Ascending aorta (tissue), 2 donors: ENCODE measurements at places on chromosomes 11 and 22. TPM values are rescaled to one million over a fixed set of nuclear protein-coding genes. Genes with fewer than 3 reads are reported as not detected.

Gene IFITM10
- total RNA-seq, result 2.9 TPM

Gene CCDC15
- total RNA-seq, result not detected

Gene PARVB
- 33.8 TPM for total RNA-seq

Gene HEPN1
- not detected for total RNA-seq

- peak overlapping the region; percentile 98 for H3K27ac ChIP-seq
- peaks cover 72% of the 10 kb centered on the region for H3K4me1 ChIP-seq
- no peak overlapping the region for H3K4me3 ChIP-seq
- DNase-seq, result no peak
Observed at GRCh38 chr11:65485920-65486219, 13.0 kb upstream of the MALAT1 start.

DNA sequence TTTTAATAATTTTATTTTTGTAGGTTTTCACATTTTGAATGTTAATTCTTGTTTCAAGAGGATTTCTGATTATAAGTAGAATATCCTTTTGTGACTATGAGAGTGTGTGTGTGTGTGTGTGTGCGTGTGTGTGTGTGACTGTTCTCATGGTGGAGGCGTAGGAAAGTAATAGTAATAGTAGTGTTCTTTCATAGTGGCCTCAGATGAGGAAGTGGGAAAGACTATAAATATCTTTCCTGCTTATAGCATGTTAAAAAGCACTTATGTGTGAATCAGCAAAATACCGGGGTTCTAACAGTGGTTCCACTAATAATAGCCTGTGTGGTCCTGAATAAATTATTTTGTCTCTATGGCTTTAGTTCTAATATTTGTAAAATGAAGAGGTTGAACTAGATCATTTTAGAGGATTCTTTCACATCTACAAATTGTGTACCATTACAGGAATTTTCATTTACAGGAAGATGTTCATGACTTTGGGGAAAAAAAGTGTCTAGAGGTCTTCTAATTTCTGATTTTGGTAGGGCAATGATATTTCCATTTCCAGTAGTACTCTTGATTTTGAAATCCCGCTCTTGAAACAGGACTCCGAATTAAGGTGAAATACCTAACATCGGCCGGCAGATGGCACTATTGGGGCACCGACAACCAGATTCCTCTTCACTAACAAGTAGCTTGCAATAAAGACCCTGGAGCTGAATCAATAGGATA is 29.9 kb upstream of the OR10G7 start:
- DNase-seq, result no peak
- H3K36me3 ChIP-seq, result no peaks in the 10 kb centered on the region
- no peak overlapping the region for H3K4me3 ChIP-seq
- no peak overlapping the region for H3K27ac ChIP-seq
- peaks cover 5% of the 10 kb centered on the region for H3K4me1 ChIP-seq
- no peaks in the 10 kb centered on the region for H3K27me3 ChIP-seq

GRCh38 chr11:3195251-3196160 is 23.1 kb downstream of the MRGPRG start:
- no peaks in the 10 kb centered on the region for H3K4me1 ChIP-seq
- no peak overlapping the region for H3K27ac ChIP-seq
- H3K36me3 ChIP-seq, result no peaks in the 10 kb centered on the region
- DNase-seq, result peak; percentile 58

DNA sequence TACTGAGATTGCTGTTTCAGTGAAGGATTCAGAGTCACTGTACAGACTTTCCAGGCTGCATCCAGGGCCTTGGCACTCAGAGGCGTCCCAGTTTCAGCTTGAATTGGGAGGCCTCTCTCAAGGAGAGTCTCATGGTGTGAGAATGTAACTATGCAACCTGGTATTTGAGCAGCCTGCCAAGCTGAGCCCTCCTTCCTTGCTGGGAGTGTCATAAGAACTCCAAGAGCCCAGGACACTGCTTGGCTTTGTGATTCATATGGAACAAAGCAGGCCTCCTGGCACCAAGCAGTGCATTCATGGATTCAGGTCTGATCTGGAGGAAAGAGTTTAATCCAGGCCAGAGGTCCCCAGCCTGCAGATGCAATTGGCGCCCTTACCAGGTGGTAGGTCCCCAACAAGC is 171.7 kb downstream of the DBX1 start:
- no peak overlapping the region for H3K4me3 ChIP-seq
- DNase-seq, result no peak
- peaks cover 49% of the 10 kb centered on the region for H3K36me3 ChIP-seq

DNA sequence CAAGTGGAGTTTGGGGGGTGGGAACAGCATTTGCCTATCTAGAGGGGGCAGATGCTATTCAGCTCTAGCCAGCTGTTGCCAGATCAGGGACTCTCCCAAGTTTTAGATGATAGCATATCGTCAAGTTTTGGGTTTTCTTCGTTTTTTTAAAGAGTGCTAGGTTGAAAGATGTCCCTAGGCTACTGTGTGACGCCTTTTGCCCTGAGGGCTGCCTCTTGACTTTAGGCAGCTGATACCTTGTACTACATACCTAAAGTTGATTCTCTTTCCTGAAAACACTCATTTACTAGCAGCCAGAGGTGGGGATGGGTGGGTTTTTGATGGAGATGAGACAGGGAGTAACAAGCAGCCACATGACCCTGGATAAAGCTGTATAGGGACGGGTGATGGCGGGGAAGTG is 87.1 kb downstream of the ABTB2 start:
- H3K27me3 ChIP-seq, result no peaks in the 10 kb centered on the region
- H3K36me3 ChIP-seq, result no peaks in the 10 kb centered on the region
- H3K4me1 ChIP-seq, result peaks cover 8% of the 10 kb centered on the region
- DNase-seq, result no peak
- H3K27ac ChIP-seq, result no peak overlapping the region

DNA sequence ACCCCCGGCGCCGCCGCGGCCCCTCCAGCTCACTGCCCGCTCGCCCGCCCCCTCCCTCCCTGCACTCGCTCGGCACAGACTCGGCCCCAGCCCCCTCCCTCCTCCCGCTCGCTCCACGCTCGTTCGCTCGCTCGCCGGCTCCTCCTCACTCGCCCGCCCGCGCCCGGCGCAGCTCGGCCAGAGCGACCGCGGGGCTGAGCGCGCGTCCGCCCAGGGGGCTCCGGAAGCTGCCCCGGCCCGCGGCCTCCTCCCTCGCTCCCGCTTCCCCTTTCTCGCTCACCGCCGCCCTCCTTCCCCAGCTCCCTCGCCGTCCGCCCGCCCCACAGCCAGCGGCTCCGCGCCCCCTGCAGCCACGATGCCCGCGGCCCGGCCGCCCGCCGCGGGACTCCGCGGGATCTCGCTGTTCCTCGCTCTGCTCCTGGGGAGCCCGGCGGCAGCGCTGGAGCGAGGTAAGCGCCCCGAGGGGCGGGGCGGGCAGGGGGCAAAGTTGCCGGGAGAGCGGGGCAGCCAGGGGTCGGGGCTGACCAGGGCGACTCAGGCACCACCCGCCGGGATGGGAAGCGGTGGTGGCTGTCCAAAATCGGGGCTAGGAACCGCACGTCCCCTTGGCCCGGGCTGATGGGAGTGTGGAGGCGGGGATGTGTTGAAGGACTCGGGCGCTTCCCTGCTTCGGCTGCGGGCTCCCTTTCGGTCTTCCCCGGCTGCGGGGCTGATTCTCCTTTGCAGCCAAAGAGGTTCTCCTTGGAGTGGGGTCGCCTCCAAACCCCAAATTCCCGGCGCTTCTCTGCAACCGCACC is at the start of gene SEZ6L:
Gene SEZ6L (plus strand): TSS at position 148 of the 797 bp plus-strand sequence. CDS start 208 bp downstream, at position 356.
- no peaks in the 10 kb centered on the region for H3K4me1 ChIP-seq
- H3K27ac ChIP-seq, result no peak within 1 kb of the TSS
- no peaks in the 10 kb centered on the region for H3K36me3 ChIP-seq
- H3K27me3 ChIP-seq, result no peaks in the 10 kb centered on the region

DNA sequence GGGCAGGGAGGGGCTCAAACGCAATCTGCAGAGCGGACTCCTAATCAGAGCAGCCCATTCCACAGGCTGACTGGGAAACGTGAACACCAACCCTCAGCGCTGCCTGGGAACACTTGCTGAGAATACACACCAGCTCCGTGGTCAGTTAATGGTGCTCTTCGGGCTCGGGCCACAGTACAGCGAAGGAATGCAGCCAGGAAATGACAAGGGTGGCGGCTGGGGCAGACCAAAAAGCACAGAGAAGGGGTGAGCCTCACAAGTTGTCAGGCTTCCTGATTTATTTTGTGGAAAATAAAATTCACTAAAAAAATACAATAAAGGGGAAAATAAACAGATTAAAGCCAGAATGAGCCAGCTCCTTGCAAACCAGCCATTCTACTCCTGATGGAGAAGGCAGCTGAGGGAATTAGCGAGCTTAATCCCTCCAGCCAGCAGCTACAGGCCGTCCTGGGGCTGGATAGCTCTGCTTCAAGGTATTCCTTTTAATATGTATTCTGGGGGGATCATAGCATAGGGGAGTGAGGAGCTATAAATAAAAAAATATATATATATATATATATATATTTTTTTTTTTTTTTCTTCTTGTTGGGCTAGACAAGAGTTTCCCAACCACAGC is 165.5 kb upstream of the NTM start:
- no peak for DNase-seq
- no peaks in the 10 kb centered on the region for H3K4me1 ChIP-seq
- no peaks in the 10 kb centered on the region for H3K27me3 ChIP-seq
- H3K4me3 ChIP-seq, result no peak overlapping the region
- no peaks in the 10 kb centered on the region for H3K36me3 ChIP-seq
- H3K27ac ChIP-seq, result no peak overlapping the region

DNA sequence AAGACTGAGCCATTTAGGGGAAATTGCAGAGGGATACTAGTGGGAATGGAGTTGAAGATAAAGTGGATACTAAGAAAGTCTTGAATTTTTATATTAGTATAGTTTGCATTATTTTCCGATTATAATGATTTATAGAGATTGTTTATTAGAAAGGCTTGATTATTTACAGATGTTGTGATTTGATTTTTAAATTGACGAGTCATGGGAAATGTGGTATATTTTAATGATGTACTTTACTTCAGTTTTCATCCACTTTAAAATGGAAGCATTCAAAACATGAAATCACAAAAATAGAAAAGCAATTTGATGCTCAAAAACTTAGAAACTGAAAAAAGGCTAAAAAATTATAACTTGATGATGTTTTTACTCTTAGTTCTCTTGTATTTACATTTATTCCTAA is 21.2 kb downstream of the USP47 start:
- H3K36me3 ChIP-seq, result no peaks in the 10 kb centered on the region
- no peaks in the 10 kb centered on the region for H3K27me3 ChIP-seq
- H3K4me1 ChIP-seq, result no peaks in the 10 kb centered on the region
- H3K27ac ChIP-seq, result no peak overlapping the region
- H3K4me3 ChIP-seq, result no peak overlapping the region

GRCh38 chr22:42912059-42912458 is 55.0 kb upstream of the ARFGAP3 start:
- H3K4me1 ChIP-seq, result peaks cover 15% of the 10 kb centered on the region
- no peaks in the 10 kb centered on the region for H3K27me3 ChIP-seq
- H3K27ac ChIP-seq, result no peak overlapping the region
- no peak overlapping the region for H3K4me3 ChIP-seq
- H3K36me3 ChIP-seq, result peaks cover 10% of the 10 kb centered on the region
